ENCODE measurements at places on chromosomes 7 and 10. TPM values are rescaled to one million over a fixed set of nuclear protein-coding genes. Genes with fewer than 3 reads are reported as not detected.

DNA sequence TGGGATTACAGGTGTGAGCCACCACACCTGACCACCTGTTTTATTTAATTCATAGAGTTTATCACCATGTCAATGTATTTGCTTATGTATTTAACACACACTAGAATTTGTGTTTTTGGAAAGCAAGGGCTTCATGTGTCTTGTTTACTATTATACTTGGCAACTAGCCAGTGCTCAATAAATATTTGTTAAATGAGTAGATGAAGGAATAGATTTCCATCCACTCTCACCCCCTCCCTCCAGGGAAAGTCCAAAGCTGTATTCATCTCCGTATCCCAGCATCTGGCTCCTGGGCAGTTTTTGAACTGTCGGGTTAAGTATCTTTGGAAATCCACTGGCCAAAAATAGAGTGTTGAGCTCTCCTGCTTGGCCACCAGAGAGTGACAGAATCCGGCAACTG lies 4.6 kb upstream of the RADIL start:
- no peak overlapping the region for H3K4me3 ChIP-seq
- peaks cover 2% of the 10 kb centered on the region for H3K4me1 ChIP-seq
- H3K27ac ChIP-seq, result no peak overlapping the region
- no peak for DNase-seq
- H3K36me3 ChIP-seq, result peaks cover 5% of the 10 kb centered on the region

DNA sequence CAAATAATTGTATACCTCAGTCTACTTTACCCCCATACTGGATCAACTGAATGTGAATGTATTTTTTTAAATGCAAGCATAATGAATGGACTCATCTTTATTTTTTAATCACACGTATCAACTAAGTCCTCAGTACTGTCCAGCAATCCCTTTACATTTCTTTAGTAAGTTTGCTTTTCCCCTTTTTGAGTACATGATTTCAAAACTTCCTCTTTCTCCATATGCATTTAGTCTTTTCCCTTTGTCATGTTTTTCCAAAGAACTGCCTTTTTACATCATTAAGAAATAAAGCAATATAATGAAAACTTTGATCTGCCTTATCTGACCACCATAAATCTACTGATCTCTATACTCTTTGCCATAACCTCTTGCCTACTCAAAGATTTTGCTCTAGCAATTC lies 182.5 kb upstream of the AKR1E2 start:
- no peaks in the 10 kb centered on the region for H3K4me1 ChIP-seq
- no peak overlapping the region for H3K4me3 ChIP-seq
- H3K27me3 ChIP-seq, result no peaks in the 10 kb centered on the region
- H3K27ac ChIP-seq, result no peak overlapping the region

GRCh38 chr7:82275342-82275741 lies 168.2 kb downstream of the CACNA2D1 start:
- H3K36me3 ChIP-seq, result no peaks in the 10 kb centered on the region
- H3K27me3 ChIP-seq, result no peaks in the 10 kb centered on the region
- H3K4me3 ChIP-seq, result no peak overlapping the region
- DNase-seq, result no peak
- no peak overlapping the region for H3K27ac ChIP-seq

DNA sequence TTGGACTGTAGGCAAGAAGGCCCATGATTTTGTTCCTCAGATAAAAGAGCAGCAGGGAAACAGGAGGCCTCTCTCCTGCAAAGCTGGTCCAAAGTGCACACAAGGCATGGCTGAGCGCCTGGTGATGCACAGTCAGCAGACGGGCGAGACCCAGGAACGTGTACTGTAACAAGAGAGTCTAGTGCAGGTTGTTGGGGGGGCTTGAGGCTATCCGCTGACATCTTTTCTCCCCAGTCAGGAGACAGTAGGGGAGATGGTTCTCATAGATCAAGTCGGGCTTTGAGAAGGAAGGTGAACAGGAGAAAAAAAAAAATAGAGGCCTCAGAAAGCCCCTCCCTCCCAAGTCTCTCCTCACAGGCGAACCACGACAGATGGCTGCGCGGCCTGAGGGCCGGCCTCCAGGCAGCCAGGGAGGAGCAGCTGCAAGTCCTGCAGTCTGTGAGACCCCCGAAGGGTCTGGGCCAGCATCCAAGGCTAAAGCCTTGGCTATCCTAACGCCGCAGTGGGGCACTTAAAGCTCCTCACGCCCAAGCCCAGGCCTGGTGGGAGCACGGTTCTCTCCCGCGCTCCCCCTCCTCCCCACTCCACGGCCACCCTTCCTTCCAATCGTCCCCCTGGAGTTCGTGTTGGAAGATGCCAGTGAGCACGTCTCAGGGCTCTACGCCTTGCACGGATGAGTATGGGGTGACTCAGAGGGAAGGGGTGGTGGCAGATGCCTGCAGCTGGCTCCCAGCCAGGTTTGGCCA lies 68.3 kb downstream of the PRKAG2 start:
- peak overlapping the region; percentile 39 for H3K27ac ChIP-seq
- H3K36me3 ChIP-seq, result peaks cover 2% of the 10 kb centered on the region
- H3K27me3 ChIP-seq, result no peaks in the 10 kb centered on the region
- no peak overlapping the region for H3K4me3 ChIP-seq
- DNase-seq, result no peak
- peaks cover 13% of the 10 kb centered on the region for H3K4me1 ChIP-seq

The SMARCD3 gene
- total RNA-seq, result 9.8 TPM

The LRMDA gene
- not detected for total RNA-seq
